ENCODE measurements at places on chromosomes 13 and 19. TPM values are rescaled to one million over a fixed set of nuclear protein-coding genes. Genes with fewer than 3 reads are reported as not detected.

The FAM83E gene
- 5.1 TPM for total RNA-seq

The SCEL gene
- not detected for total RNA-seq

The KIR2DL4 gene
- not detected for total RNA-seq

The MRI1 gene
- total RNA-seq, result 37.2 TPM

The CD22 gene
- total RNA-seq, result not detected

The CLIP3 gene
- total RNA-seq, result 4.9 TPM

- DNase-seq, result no peak
Observed at GRCh38 chr19:35381926-35382325, 11.1 kb downstream of the GPR42 start.

DNA sequence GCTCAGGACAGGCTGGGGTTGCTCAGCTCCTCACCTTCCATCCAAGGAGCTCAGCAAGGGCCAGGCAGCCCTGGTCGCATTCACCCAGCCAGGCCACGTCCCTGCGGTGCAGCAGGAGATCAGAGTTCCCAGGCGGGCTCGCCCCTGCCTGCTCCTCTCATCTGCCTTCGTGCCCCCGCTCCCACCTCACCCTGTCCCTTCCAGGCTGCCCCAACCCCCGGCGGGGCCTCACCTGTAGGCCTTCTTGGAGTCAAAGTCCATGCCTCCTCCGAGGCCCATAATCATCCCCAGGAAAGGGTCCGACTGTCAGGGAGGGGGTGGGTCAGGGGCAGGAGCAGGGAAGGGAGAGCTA lies 1.3 kb upstream of the RINL start:
- DNase-seq, result no peak

GRCh38 chr13:39597838-39598237 lies 5.2 kb downstream of the LHFPL6 start:
- no peak for DNase-seq

DNA sequence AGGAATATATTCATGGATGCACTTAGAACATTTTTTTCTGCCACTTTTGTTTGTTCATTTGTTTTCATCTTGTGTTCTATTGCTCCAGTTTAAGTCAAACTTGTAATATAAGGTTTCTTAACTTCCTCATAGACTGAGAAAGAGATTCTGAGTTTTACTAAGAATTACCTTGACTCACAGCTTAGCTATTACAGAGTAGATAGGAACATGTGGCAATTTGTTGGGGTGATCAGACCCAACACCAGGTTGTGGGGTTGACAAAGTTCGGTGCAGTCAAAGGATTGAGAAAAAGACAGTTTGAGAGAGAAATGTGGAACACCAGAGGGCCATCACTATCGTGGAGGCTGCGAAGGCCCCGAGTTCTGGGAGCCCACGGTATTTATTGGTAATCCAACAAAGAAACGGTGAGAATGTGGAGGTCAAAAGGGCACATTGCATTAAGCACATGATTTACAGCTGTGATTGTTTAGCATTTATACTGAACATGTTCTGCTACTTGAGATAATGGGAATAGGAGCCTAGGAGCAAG lies 2526.0 kb downstream of the PCDH9 start:
- DNase-seq, result no peak

GRCh38 chr13:81393110-81393509 lies 1052.2 kb upstream of the SPRY2 start:
- no peak for DNase-seq

DNA sequence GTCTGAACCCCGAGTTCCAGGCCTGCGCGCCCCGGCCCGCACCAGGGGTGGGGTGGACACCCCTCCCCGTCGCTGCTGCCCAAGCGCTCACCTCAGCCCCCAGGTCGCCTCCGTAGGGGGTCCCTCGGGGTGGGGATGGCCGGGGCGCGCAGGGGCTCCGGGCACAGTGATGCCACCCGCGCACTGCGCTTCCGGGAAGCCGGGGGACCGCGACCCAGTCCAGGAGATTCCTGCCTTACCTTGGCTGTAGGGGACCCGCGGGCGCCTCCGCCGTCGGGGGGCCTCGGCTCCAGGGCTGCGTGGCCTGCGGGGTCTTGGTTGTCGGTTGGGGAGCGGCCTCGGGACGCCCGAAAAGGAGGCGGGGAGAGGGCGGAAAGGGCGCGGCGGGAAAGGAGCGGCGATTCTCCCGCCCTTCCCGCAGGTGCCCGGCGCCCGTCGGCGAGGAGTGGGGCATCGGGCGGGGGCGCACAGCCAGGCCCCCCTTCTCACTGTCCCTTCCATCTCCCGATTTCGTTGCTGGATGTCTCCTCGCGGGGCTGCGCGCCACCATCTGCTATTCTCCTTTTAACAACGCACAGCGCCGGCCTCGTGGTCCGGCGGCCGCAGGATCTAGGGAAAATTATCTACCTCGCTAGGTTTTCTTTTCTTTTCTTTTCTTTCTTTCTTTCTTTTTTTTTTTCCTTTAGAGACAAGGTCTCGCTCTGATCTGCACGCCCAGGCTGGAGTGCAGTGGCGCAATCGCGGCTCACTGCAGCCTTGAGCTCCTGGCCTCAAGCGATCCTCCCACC lies at the start of gene KEAP1:
TSS of gene KEAP1 (minus strand) at position 355 of the 788 bp plus-strand sequence. CDS start 3,323 bp downstream, outside the sequence.
- DNase-seq, result no peak

DNA sequence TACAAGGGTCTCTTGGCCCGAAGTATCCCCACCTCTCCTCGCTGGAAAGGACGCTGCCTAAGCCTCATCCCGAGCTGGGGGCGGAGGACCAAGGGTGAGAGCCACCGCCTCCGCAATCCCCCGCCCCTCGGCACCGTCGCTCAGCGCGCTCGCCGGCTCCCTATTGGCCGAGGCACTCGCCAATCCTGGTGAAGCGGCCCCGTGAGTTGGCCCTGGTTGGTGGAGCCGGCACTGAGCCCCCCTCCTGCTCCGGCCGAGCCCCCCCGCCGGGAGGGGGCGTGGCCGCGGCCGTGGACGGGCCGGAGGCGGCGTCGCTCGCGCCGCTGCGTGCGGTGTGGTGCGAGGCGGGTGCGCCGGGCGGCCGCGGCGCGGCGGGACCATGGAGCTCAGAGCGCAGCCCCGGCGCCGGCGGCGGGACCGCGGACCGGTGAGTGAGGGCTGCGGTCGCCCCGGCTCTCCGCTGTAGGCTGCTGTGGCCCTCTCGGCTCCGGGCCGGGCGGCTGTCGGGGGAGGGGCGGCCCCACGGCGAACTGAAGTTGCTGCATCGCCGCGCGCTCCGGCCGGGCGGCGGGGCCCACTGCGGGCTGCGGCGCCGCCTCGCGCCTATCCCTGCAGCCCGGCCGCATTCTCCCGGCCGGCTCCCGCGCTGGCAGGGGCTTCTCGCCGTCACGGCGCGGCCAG lies at the start of gene WASF3:
TSS of gene WASF3 (plus strand) at position 291 of the 681 bp plus-strand sequence. CDS start 84,588 bp downstream, outside the sequence.
- DNase-seq, result peak; percentile 95

DNA sequence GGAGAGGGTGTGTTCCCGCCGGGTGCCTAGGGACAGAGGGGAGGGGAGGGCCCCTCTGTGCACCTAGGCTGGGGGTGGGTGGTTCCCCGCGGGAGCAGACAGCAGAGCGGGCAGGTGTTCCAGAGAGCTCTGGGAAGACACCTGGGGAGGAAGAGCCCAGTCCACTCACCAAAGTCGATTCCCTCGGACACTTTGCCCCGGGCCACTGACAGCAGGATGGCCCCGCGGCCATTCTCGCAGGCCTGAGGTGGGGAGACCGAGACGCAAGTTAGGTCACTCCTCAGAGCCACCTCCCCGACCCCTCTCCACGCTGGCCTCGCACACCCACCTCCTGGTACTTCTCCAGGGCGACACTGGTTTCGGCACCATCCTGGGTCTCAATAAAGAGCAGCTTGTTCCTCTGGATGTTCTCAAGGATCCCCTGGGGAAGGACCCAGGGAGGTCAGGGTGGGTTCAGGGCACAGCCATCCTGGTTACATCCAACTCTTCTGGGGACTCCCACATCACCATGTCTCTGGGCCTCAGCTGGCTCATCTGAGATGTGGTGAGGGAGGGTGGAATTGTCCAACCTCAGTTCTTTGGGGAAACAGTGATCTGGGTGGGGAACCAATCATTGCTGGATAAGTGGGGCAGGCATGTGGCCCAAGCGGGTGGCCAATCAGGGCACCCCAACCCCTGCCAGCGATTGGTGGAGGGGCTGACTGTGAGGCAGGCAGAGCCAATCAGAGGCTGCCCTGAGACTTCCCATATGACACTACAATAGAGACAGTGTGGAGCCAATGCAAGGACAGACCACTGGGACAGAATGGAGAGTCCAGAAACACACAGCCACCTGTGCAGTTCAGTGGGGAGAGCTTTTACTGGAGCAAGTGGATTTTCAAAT lies 12.6 kb downstream of the KLC3 start:
- no peak for DNase-seq

- DNase-seq, result no peak
Observed at GRCh38 chr19:6059396-6059947, 50.8 kb downstream of the RFX2 start.

GRCh38 chr19:7258041-7258839 lies 36.0 kb downstream of the INSR start:
- no peak for DNase-seq

- DNase-seq, result peak; percentile 59
Observed at GRCh38 chr13:29684441-29684840, 89.0 kb upstream of the SLC7A1 start.

GRCh38 chr19:16085115-16085514 lies 8.8 kb downstream of the TPM4 start:
- no peak for DNase-seq

All from myocyte (in vitro differentiated cells).